Uterus (tissue), 4 donors: ENCODE measurements at places on chromosomes 2 and 18. TPM values are rescaled to one million over a fixed set of nuclear protein-coding genes. Genes with fewer than 3 reads are reported as not detected.

The ANO7 gene
- not detected for total RNA-seq

DNA sequence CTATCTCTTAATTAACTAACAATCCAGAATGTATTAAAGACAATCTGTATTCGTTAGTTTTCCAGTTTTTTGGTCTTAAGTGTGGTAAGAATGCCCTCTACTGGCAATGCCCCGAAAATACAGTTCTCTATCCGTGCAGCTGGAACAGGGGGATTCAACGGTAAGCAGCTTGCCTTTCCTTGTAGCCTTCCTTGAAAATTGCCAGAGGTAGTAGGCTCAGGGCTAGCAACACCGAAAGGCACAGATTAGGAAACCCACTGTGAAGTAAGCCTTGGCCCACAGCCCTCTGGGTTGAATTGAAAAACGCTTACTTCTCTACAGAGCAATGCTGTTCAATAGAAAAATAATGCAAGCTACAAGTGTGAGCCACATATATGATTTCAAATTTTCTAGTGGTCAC, 17.1 kb upstream of the VPS4B start:
- peak; percentile 39 for DNase-seq
- no peaks in the 10 kb centered on the region for H3K4me1 ChIP-seq
- no peaks in the 10 kb centered on the region for H3K36me3 ChIP-seq
- H3K27ac ChIP-seq, result no peak overlapping the region
- H3K4me3 ChIP-seq, result no peak overlapping the region

DNA sequence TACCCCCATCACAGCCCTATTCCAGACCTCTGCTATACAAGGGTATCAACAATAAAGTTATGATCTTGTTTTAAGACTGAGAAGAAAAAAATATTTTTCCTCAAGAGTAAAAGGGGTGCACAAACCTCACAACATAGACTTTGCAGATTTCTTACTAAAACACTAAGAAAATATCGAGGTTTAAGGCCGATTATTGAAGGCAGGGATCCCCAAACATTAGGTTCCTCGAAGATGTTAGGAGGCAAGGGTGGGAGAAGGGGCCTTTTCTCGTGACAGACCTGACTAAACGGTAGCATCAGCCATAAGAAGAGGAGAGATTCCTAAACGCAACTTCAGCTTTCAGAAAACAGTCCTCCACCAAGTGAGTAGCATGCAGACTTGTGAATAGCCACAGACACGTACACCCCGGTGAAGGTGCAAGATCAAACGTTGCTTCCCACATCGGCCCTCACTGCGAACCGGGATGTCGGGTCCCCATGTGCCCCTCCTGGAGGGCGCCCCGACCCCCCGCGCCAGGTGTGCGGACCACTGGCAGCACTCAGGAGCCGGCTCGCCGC, 678 bp downstream of the PIAS2 start:
- peak overlapping the region; percentile 52 for H3K4me3 ChIP-seq
- no peaks in the 10 kb centered on the region for H3K4me1 ChIP-seq
- no peak for DNase-seq
- no peaks in the 10 kb centered on the region for H3K36me3 ChIP-seq

GRCh38 chr18:9542924-9543323, 67.6 kb downstream of the RALBP1 start:
- no peaks in the 10 kb centered on the region for H3K36me3 ChIP-seq
- DNase-seq, result no peak
- H3K27me3 ChIP-seq, result no peaks in the 10 kb centered on the region
- H3K27ac ChIP-seq, result no peak overlapping the region
- no peak overlapping the region for H3K4me3 ChIP-seq

- no peaks in the 10 kb centered on the region for H3K27me3 ChIP-seq
- H3K27ac ChIP-seq, result no peak overlapping the region
- H3K36me3 ChIP-seq, result no peaks in the 10 kb centered on the region
- H3K4me1 ChIP-seq, result no peaks in the 10 kb centered on the region
These were observed 134.6 kb downstream of the TMEFF2 start for GRCh38 chr2:192060161-192060560.

The IL1RN gene
- 0.77 TPM for total RNA-seq
